ENCODE measurements at places on chromosomes 5 and 9. TPM values are rescaled to one million over a fixed set of nuclear protein-coding genes. Genes with fewer than 3 reads are reported as not detected.

Gene PCDHA9
- 0.34 TPM for total RNA-seq

Gene NUTM2F
- 0.24 TPM for total RNA-seq

Gene GADD45G
- 6.2 TPM for total RNA-seq

Gene FBP1
- 15.2 TPM for total RNA-seq
